Stimulated activated CD4-positive, alpha-beta T cell treated with anti-CD3 and anti-CD28 coated beads, Interleukin-15, amount 100 ng/mL, for 1 hour (primary cell): ENCODE measurements at places on chromosomes 4 and X.

DNA sequence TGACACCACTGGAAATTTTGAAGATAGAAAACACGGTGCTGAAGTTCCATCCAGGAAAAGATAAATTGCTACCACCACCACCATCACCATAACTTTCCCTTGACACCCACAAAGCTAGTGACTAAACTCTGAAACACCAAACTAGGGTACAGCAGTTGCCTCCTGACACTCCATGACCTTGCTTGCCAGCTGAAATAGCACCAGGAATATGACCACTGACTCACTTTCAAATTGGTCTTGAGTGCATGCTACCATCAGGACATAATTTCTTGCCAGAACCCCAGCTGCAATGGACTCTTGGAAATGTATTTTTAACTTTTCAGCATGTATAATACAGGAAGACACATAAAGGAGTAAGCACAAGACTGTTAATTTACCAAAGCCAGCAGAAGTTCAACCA lies 283.3 kb downstream of the CENPC start:
- DNase-seq: no peak

DNA sequence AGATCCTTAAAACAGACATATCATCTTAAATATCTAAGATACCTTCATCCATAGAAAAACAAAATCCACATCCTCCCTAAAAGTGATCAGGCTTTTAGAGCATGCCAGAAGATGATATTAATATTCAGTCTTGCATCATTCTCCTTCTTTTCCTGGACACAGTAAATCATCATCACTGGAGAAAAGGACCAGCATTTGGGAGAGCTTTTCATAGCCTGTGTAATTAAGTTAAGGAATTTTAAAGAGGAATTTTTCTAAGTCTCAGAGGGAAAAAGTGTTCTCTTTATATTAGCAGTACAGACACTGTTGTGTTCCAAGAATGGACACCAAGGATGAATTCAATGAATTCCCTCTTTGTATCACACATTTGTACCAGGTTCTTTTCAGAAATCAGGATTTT lies 696 bp downstream of the SCRG1 start:
- DNase-seq: no peak

DNA sequence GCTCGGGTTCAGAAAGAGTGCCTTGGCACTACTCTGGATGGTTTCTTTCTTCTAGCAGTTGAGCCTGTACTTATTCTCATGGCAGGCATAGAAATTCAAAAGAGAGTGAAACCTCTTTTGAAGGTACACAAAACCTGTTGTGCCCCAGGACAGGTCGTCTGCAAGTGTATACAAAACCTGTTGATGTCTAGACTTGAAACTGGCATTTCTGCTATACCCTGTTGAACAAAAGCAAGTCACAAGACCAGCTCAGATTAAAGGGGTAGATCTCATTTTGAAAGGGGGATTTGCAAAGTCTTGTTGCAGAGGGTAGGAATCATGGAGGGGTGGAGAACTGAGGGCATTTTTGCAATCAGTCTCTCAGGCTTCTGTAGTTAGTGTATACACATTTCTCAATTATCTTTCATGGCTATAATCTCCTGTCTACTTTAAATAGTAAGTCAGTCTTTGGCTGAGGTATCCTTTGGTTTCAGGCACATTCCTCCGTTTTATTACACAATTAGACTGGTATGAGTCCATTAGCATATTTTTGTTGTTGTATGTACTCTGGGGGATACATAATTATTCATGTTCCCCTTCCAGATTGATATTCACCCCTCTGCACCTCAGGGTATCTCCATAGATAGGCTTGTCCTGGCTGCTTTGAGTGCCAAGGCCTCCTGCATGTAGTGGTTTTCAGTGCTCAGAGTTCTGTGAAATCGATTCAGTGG lies 251.4 kb downstream of the DTHD1 start:
- no peak for DNase-seq

- DNase-seq: no peak
Measured at GRCh38 chr4:149493492-149493891, 322.2 kb downstream of the IQCM start.

- no peak for DNase-seq
Measured at GRCh38 chr4:173159791-173160190, 8.8 kb upstream of the GALNT7 start.

GRCh38 chrX:8663325-8663724 lies 68.6 kb downstream of the ANOS1 start:
- no peak for DNase-seq

GRCh38 chr4:164748375-164748774 lies 5.6 kb upstream of the SMIM31 start:
- DNase-seq: no peak

DNA sequence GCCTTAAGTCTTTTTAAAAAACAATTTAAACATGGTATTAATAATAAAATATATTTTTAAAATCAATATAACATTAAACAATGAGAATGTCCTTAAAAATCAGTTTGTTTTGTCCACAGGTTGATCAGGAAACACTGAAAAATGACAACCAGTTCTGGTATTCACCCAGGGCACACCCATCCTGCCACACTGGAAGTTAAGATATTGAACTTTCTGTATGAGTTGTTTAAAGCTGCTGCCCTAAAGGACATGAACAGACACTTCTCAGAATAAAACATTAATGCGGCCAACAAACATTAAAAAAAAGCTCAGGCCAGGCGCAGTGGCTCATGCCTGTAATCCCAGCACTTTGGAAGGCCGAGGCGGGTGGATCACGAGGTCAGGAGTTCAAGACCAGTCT lies 15.0 kb upstream of the HOPX start:
- no peak for DNase-seq

DNA sequence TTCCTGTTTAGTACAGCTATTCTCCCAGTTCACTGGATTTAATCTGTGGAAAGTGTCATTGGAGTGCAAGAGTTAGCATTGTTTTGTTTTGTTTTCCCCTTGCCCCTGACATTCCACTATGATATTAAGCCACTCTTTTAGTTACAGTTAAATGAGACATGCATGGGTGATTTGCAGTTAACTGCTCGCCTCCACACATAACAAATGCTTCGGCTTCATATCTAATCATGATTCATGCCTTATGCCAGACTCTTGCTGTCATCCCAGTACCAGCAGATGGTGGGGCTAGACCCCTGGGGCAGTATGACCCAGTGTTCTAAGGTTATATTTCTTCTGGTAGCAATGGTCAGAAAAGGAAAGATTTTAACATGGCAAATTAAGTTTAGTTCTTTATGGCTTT lies 80.1 kb downstream of the RAP1GDS1 start:
- no peak for DNase-seq

GRCh38 chrX:103734125-103734760 lies 23.5 kb downstream of the TMEM31 start:
- DNase-seq: no peak

- no peak for DNase-seq
Measured at GRCh38 chr4:166822386-166822785, 411.9 kb downstream of the SPOCK3 start.

GRCh38 chr4:107665001-107665400 lies 55.0 kb downstream of the PAPSS1 start:
- DNase-seq: no peak

GRCh38 chr4:5050520-5051277 lies 581 bp upstream of the STK32B start:
- DNase-seq: no peak

GRCh38 chr4:11635342-11635741 lies 206.6 kb upstream of the HS3ST1 start:
- no peak for DNase-seq

DNA sequence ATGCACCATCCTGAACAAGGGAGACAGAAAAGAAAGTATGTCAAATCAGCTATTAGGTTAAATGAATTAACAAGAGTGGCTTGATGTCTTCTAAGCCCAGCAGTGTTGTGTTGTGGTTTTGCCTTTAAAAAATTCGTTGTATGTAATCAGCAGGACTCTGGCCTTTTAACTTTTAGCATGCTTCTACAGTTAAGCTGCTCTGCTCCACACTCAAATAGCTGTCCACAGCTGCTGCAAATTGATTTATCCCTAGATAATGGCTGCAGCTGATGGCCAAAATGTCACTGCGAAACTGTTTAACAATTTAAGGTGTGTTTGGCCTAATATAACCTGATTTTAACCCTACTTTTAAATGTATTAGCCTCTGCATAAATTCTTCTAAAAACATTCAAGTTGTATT lies 85.8 kb downstream of the CXXC4 start:
- no peak for DNase-seq

DNA sequence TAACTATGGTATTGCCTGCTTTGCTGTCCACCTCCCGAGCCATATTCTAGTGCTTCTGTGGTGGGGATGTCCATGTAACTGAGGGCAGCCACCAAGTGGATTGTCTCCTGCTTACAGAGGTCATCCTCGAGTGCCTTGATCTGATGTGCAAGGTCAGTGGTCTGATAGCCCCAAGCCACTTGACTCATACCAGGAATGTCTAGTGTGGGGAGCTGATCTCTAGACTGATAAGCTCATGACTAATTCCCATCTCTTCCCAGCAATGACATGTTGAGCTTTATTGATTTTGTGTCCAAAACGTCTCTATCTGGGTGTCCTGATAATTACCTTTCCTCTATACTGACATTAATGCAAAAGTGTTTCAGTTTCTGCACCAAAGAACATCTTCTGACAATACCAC lies 168.4 kb upstream of the WDR1 start:
- no peak for DNase-seq

DNA sequence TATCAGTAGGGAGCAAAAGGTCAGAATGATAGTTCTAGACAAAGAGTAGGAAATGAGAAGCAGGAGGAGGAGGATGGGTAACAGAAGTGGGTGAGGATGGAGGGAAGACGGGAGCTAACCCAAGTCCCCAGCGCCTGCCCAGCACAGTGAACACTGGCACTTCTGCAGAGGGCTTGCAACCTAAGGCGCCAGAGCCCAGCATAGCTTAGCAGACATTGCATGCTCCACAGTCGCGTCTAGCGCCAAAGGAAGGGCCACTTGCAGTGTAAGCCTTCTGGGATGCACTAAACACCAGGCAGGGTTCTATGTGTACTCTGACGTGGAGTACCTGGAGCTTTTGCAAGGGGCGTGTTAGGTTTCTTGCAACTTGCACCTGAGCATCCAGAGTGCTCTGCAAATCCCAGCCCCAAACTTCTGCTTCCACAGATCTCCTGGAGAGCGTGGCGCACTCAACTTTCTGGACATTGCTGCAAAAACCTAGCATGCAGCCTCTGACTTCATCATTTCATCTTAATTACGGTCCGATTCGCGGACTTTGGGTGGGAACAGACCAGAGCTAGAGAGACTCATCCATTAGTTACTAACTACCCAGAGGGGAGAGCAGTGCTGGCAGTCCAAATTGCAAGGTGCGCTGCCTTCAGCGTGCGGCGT lies 46.5 kb upstream of the NKAP start:
- no peak for DNase-seq

- DNase-seq: no peak
Measured at GRCh38 chr4:41428601-41429279, 109.2 kb upstream of the LIMCH1 start.

DNA sequence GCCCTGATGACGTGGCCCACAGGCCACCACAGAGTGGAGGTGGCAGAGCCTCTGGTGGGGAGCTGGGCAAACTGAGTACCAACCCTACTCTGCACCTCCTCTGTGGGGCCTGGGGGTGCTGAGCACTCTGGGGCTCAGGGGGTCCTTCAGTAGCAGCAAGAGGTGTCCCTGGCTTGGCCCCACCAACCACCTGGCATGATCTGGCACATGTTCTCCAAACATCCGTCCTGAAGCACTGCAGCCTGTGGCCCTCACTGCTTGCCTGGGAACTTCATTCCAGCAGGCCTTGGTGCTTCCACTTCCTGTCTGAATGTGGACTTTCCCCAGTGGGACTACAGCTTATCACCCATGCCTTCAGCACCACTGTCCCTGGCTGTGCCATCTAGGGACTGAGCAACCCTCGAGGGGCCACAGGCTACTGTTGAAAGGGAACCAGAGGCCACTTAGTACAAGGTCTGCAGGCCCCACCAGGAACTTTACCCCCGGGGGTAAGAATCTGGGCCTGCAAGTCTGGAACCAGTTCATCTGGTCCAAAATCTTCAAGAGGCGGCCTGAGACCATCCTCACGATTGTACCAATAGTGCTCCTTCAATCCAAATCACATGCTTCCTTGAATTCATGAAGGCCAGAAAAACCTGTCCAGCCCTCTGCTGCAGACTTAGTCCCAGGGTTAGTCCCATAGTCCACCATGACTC lies 13.2 kb downstream of the TNIP2 start:
- no peak for DNase-seq

GRCh38 chr4:69563424-69563823 lies 67.7 kb upstream of the UGT2B4 start:
- DNase-seq: no peak

DNA sequence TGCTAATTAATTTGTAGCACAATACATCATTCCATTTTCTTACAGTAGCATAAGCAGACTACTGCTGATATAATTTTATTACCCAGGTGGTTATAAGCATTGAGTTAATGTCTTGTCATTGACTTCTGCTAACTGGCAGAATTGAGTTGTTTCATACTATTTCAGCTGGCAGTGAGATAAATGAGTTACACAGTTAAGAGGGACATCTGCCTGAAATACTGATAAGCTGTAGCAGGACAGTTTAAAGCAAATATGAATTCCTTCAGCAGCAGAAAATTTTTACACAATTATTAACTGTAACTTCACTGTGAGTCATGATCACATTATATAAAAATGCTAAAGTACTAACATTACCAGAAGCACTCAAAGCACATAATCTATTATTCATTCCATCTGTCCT lies 326.8 kb downstream of the INPP4B start:
- no peak for DNase-seq

- DNase-seq: no peak
Measured at GRCh38 chrX:97692575-97692974, 808.9 kb downstream of the RPA4 start.

DNA sequence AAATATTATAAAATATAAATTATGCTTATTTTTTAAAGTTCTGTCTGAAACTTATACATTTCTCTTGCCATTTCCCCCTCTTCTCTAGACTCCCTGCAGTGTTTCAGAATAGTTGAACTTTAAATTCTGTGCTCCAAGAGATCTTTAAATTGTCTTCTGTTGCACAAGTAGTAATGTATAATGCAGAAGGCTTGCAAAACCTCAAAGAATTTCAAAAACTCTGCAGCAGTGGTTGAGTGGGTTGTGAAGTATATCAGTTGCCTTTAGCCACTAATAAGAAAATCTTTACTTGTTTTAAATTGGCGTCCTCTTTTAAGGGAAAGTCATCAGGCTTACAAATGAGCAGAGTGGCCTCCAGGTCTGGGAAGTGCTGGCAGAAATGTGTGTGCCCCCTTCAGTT lies 1153.3 kb upstream of the PABPC4L start:
- DNase-seq: no peak

- no peak for DNase-seq
Measured at GRCh38 chr4:40827758-40828157, 78.0 kb downstream of the NSUN7 start.

- no peak for DNase-seq
Measured at GRCh38 chrX:154300816-154301215, 5.2 kb downstream of the TKTL1 start.

DNA sequence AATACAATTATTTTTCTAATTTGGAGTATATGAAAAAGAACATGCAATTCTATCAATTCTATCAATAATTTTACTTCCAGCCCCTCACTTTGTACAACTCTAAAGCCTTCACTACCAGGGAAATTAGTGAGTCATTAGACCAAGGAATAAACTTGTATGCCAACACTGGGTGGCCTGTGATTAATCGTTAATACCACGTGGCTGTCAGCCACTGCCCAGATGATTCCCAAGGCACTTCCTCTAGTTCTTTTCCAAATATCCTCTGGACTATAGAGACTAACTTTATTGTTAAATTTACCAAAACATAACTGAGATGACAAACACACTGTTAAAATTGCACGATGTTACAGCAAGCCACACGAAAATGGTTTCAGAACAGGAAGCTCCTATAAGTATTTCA lies 45.7 kb downstream of the MID1 start:
- DNase-seq: no peak
